ELF-1 (cell line): ENCODE measurements at places on chromosomes 3 and 15.

GRCh38 chr3:155387571-155387970 lies 94.1 kb upstream of the STRIT1 start:
- no peak for DNase-seq

GRCh38 chr15:89136818-89137772 lies 48.8 kb downstream of the ABHD2 start:
- no peak for DNase-seq

- no peak for DNase-seq
Measured at GRCh38 chr3:51670053-51670822, 814 bp upstream of the TEX264 start.

DNA sequence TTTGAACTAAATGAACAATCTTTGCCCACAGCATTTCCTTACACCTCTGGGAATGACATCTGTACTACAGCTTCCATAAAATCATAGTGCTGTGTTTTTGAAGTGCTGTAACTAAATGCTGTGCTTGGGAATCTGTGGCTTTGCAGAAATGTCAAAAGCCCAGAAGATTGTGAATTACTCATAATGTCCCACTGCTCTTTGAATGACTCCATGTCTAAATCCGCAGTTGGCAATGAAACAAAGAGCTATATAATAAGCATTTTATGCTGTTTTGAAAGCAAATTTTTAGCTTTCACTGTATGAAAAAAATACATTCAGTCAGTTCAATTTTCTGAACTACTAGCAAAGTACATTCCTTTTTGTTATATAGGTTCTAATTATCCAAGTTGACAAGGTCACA lies 88.6 kb upstream of the ADAMTS17 start:
- no peak for DNase-seq

DNA sequence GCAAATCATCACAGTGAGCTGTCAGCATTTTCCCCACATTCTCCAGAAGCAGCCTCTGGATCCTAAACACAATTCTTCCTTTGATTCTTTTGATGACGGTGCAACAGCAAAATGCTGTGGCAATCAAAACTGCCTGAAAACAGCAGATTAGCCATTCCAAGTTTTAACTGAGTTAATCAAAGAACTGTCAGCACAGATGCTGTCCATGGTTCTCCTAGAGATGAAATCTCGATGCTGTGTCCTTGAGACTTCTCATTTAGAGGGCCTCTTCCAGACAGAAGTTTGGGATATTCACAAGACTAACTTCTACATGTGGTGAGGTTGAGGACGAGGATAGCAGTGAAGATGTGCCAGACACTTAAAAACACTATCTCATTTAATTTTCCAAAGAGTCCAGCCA lies 50.4 kb upstream of the GYG1 start:
- no peak for DNase-seq

- DNase-seq, result no peak
Measured at GRCh38 chr3:183555541-183556081, at the start of gene KLHL6. Gene KLHL6 (minus strand): TSS chr3:183555706. CDS start chr3:183555653, 53 bp downstream.
